ENCODE measurements at places on chromosomes 7 and 10.

DNA sequence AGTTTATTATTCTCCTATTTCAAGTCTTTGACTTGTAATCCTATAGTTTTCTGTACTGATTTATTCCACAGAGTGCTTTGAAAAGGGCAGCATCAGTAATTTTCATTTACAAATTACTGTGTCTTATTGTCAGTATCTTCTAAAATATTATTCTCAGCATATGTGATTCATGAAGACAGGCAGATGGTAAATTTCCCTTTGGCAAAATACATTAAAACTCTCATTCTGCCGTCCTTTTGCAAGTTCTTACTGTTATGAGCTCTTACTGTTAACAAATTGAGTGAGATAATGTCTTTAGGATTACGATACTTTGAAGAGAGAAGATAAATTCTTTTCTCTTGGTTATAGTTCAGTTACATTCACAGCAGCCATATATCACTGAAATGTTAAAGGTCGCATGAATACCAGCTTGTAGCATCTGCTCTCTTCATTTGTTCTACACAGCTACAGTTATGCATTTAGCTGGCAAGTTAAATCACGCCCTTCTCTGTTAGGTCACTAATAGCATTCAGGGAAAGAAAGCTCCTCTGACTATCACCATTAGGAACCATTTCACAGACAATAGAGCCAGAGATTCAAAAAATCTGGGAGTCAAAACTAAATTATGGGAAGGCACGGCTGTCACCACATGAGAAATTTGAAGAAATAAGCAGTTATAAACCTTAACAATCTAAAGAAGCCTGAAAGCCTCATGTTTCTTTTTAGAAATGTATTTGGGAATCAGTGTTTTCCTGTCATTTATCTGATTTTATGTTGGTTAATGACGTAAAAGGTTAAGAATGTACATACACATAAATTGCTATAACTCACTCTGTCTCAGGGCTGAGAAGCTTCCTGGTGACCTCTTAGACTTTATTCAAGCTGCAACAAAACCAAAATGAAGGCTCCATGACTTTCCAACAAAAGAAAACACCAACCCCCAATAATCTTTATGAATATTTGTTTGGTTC lies 109.6 kb upstream of the SP4 start:
- DNase-seq, result no peak

- no peak for DNase-seq
Measured at GRCh38 chr10:58543141-58543540, 30.5 kb downstream of the BICC1 start.

- DNase-seq, result no peak
Measured at GRCh38 chr10:26468291-26468690, 30.1 kb downstream of the APBB1IP start.

DNA sequence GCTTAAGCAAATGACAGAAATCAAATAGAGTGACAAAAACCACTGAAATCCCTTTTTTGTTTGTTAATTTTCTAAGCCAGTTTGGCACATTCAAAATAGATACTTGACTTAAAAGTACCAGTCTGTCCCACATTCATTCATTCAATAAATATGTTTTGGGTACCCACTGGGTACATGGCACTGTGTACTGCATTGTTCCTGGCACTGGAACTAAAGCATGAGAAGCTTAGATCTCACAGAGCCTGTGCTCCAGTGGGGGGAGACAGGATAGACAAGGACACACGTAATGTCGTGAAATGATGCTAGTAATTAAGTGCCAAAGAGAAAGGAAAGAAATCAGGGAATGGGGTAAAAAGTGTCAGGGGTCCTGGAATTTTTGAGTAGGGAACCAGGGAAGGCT lies 13.0 kb downstream of the MTURN start:
- no peak for DNase-seq

GRCh38 chr10:73991884-73992245 lies 6.1 kb upstream of the VCL start:
- peak; percentile 84 for DNase-seq

DNA sequence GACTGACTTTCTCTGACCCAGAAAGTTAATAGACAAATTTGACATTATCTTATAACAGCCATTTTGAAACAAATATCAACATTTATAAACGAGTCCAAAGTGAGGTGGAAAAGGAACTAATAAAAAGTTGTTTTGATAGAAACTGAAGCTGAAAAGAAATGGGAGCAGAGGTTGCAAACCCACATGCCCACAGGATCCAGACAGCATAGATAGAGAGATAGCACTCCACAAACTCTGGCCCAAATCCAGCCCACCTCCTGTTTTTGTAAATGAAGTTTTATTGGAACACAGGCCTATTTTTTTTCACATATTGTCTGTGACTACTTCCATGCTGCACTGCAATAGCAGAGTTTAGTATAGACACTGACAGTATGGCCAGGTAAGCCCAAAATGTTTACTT lies 171.9 kb downstream of the PRKG1 start:
- no peak for DNase-seq

- DNase-seq, result no peak
Measured at GRCh38 chr10:34732926-34733325, 82.2 kb downstream of the PARD3 start.

Measured in stimulated activated naive CD4-positive, alpha-beta T cell (primary cell).